ENCODE measurements at places on chromosomes 5 and 9.

GRCh38 chr9:115416299-115416698 lies 298.3 kb upstream of the TNC start:
- no peak for DNase-seq

- DNase-seq: no peak
Observed at GRCh38 chr5:83914662-83915418, 194.2 kb upstream of the HAPLN1 start.

DNA sequence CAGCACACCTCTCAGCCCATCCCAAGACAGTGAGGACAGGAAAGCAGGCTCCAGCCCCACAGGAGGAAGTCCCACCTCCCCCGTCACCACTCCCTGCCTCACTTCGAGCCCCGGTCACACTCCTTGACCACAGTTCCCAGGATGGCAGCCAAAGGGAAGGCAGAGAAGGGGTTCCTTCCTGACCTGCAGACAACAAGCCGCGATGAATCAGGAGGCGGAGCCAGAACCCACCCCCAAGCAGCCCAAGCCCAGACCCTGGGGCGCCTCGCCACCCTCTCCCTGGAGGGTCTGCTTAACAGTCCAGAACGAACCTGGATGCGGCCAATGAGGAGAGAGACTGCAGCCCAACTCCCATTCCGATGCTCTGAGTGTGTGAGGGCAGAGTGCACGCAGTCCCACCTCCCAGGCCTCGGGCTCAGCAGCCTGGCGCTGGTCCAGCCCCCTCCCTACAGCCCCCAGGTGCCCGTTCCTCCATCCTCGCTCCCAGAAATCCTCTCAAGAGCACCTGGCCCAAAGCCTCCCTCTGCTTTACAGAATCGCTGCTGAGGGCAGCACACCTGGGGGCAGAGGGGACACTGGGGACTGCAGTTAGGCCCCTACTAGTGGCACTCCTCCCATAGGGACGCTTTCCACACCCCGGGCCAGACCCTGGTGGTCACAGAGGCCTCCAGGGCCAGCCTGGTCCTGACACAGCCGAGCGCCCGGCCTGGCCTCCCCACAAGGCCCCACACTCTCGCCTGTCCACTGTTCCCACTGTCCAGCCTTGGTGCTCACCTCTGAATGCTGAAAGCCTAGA lies 69.6 kb upstream of the LRRTM2 start:
- DNase-seq: no peak

DNA sequence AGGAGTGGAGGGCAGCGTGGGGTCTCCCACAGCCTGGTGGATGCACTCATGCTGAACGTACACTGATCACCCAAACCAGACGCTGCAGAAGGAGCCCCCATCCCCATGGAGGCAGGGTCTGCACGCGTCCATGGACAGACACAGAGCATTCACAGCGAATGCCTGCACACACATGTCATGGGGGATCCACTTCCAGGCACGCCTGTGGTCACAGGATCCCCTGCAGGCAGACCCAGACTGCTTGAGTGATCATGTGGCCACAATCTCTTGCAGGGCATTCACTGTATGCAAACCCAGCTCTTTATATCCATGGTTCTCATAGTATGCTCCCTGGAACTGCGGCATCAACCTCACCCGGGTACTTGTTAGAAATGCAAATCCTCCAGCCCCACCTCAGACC lies 5.4 kb downstream of the SNCB start:
- no peak for DNase-seq

- DNase-seq: no peak
Observed at GRCh38 chr5:4065472-4066320, 470.1 kb downstream of the IRX1 start.

- DNase-seq: no peak
Observed at GRCh38 chr5:119928974-119929373, 299.6 kb downstream of the FAM170A start.

DNA sequence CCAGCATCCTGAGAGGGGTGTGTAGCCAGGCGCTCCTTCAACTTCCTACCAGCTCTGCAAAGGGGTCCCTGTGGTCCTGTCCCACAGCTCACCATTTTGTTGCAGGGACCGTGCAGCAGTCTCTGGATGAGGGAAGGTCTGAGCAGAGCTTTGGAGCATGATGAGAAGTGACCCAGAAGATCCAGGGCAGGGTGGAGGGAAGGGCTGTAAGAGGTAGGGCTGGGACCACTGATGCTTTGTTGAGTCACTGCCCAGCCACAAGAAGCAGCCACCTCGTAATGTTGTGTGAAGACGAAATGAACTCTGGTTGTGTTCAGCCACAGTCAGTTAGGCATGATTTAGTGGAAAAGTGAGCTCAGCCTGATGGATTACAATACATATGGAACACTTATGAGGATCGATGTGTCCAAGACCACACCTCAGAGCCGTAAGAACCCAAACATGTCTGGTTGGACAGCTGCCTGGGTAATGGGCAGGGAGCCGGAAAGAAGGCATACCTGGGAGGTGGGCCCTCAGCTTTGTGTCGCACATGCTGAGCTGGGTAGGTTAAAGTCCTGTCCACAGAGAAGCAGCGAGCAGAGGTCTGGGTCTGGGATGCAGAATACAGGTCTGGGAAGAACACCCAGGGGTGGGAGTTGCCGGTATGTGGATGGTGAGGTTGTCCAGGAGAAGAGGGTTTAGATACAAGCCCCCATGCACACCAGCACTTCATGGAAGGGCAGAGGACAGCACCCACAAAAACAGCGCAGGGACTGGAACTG lies 250.1 kb downstream of the GADD45G start:
- DNase-seq: no peak

Data from activated CD8-positive, alpha-beta memory T cell treated with anti-CD3 and anti-CD28 coated beads for 4 hours (primary cell).